ENCODE measurements at places on chromosomes 4 and X.
A peak's percentile ranks its signal among the peaks of the same experiment; 100 is the strongest.

DNA sequence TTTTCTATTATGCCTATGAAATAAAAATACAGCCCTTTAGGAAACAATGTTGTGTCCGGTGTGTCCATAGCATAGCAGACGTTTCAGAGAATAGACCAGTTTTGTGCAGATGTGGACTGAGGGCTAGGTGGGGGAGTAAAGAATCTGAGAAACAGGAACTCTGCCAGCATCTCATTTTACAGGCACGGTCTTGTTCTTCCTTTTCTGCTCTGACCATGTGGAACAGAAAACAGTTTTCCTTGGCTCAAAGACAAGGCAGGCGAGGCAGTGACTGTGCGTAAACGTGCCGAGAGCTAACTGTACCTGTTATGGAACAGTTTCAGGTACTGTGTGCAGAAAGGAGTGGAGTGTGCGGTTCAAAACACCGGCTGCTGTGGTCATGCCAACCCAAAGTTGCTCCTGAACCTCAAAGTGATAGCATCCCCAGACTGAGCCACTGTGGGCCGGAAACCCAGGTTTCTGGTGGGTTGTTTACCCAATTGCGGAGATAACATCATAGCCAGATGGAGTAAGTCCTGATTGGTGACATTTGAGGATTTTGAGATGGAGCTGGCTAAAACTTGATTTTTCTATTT is 20.2 kb downstream of the CNGA2 start:
- DNase-seq: no peak

DNA sequence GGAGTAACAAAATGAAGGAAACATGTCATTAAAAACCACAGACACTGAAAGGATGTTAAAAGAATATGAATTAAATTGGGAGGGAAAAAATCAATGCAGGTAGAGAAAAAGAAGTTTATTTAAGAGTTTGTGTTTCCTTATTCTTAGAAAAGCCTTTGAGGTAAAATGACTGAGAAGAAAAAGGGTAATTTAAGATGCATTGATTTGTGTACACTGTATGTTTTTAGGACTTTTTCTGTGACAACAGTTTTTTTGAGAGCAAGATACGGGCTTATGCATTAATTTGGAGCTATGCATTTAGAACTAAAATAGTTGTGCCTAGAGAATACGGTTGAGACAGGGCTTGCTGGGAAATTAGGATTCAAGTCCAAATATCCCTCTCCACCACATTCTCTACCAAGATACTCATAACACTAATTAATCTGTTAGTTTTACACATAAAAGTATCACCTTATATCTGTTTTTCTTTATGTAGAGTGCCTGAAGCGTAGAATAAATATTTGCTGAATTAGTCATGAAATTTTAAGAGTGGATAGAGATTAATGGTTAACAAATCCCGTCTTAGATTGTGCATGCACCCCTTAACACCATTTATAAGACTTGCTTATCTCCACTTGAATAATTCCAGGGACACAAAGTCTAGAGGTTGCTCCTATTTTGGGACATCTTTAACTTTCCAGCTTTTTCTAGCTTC is 232.5 kb downstream of the PCDH7 start:
- no peak for DNase-seq

DNA sequence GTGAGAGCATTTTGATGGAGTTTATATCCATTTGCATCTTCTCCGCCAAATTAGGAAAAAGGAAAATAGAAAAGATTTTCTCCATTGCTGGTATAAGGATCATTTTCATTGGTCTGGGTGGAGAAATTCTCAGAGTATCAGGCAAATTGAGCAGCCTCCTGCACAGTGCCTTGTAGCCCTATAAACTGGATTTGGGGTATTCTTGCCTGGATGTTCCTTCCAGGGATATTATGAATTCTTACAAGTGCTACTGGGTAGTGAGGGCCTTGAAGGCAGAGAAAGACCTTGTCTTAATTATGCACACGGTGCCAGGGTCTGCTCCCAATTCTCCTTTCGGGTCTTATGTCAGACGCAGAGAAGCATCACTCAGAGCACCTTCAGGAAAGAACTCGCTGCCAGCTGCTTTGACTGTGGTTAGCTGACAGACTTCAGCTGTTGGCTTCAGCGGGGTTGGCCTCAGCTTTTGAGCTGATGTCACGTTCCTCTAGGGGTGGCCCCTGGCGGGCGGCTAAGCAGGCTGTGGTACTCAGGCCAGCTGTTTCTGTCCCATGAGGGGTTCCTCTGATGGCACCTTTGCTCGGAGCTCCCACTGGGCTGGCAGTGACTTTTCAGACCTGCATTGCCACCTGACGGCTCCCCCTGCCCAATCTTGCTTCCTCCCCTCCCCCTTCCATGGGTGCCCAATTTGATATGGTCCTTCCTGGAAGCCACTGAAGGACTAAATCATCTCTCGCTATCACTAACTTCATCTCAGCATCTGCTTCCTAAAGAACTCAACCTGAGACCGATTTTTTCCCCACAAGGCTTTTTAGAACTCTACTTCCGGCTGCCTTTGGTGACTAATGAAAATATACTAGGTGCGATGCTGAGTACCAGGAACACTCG is 519.5 kb downstream of the BCOR start:
- DNase-seq: peak; percentile 29

GRCh38 chr4:136749989-136750388 is 782.3 kb downstream of the PCDH18 start:
- no peak for DNase-seq

DNA sequence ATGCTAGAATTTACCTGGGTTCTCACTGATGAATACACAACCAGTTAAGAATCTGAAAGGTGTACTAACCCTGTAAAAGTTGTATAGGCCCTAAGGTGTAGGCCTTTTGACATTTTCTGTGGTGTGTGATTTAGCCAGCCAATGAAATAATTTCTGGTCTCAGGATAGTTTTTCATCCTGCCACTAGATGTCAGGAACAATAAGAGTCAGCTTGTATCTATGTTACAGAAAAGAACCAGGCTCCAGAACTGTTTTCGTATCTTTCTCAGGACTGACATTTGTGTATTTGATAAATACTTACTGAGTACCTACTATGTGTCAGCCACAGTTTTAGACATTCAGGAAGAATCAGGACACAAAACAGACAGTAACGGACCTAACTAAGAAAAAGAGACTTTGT is 673.6 kb upstream of the TENM3 start:
- no peak for DNase-seq

DNA sequence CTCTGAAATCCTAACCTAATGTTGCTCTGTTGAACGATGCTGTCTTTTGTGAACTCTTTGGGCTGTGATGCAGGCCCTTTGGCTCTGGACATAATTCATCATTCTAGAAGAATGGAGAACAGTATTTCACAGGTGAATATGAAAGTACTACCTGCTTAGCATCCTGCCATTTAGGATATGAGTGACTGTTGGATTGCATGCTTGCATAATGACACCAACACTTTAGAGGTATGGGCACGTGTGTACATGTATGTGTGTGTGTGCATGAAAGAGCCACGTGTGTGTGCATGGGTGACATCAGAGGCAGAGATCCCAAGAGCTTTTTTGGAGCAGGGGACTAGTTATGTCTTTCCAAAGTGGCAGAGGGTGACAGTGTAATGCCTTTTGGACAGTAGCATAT is 70.2 kb upstream of the ZNF518B start:
- no peak for DNase-seq

- no peak for DNase-seq
These were observed 10.1 kb upstream of the BMP2K start for GRCh38 chr4:78766026-78766425.

DNA sequence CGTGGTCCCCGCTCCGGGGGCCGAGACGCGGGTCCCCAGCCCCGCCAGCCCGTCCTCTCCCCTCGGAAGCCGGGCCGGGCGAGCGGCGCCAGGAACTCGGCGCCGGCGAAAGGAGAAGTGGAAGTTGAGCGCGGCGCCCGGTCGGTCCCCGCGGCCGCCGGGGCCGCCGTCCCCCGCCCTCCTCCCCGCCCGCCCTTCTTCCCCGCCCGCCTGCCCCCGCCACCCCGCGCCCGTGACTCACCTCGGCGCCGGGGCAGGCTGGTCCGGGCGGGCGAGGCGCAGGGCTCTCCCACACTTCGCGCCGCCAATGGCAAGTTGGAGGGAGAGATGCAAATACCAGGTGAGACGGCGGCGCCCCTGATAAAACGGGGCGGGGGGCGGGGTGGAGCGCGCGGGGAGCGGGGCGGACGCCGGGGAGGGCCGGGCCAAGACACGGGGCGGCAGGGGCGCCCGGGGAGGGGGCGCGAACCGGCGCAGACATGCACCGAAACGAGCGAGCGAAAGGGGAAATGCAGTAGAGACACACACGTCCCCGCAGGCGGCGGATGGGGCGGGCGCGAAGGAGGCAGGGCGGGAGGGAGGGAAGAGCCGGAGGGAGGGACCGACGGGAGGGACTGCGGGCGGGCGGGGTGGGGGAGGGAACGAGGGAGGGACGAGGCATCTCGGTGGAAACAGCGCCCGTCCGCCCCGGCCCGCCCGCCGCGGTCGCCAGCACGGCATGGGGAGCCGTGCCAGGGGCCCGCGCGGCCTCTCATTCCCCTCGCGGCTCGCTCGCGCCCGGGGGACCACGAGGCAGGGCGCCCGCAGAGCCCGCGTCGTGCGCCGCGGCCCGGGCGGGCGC is at the start of gene ELF4:
TSS of gene ELF4 (minus strand) at position 119 of the 841 bp plus-strand sequence. CDS start 29,167 bp downstream, outside the sequence.
- peak; percentile 50 for DNase-seq

Measured in activated CD4-positive, alpha-beta T cell treated with anti-CD3 and anti-CD28 coated beads, Interleukin-2, amount 10 ng/mL, durations not matched to agents 7 days and 5 days (primary cell).